Umbilical cord (tissue), 2 donors: ENCODE measurements at places on chromosomes 7 and 10.

- no peak for DNase-seq
Observed at GRCh38 chr7:2096692-2097387, 135.9 kb downstream of the MAD1L1 start.

GRCh38 chr7:83648464-83649241 is at the start of gene SEMA3E:
SEMA3E (minus strand) TSS chr7:83649139.
- DNase-seq, result peak; percentile 33

DNA sequence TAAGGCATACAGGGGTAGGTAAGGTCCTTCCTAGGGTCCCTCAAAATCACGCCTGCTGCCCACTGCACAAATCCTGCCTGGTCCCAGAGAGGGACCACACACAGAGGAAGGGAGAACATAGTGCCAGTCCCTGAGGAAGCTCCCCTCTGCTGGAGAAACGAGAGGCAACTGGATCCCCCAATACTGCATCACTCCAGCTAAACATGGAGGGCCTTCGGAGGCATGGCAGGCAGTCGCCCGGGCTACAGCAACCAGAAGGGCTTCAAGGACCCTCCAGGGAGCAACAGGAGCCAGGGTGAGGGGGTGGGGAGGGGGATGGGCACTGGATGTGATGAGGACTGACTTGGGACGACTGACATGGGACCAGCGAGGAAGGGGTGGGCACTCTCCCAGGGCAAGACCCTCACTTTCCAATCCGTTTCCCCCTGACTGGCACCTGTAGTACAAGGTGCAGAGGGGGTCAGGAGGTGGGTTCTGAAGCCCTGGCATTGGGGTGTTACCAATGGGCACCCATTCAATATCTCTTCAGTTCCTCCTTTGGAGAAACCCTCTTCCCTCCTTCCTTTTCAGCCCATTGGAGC is 21.7 kb downstream of the DDIT4 start:
- DNase-seq, result no peak

DNA sequence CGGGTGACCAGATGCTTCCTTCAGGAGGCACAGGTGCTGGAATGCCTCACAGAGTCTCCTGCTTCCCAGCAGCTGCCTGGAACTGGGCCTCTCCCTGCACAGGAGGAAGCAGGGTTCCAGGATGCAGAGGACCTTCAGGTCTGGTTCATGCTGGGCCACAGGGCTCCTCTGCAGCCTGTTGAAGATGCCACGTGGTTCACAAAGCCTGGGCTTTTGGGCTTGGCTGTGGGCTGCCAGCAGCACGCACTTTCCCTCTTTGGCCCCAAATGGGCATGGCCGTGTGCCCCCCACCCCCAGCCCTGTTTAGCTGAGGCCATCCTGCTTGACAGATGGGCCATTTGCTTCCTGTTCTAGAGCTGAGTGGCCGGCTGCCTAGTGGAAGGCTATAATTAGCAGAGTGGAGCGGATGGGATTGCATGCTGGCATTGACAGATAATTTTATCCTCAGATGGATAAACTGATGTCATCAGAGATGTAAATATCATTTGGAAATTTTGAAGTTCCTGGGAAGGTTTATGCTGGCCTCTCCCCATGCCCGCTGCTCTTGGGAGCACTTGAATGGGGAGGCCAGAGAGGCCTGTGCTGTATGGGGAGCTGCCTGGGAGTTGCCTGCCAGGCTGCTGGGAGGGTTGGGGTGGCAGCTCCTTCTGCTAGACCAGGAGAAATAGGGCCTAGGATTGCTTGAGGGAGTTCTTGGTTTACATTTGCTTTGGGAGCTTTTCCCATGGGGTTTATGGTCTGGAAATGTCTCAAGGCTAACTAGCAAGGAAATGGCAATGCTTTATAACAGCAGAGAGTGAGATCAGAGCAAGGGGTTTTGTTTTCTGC is 28.2 kb downstream of the TSPAN15 start:
- peak; percentile 88 for DNase-seq

GRCh38 chr10:125084191-125084613 is 76.2 kb downstream of the CTBP2 start:
- DNase-seq, result peak; percentile 90

GRCh38 chr10:13272164-13272571 is 27.7 kb downstream of the PHYH start:
- DNase-seq, result peak; percentile 84

- no peak for DNase-seq
Observed at GRCh38 chr10:101130984-101131961, at the start of gene TLX1. TLX1 (plus strand) TSS chr10:101131300; CDS start chr10:101131542, 242 bp downstream.

DNA sequence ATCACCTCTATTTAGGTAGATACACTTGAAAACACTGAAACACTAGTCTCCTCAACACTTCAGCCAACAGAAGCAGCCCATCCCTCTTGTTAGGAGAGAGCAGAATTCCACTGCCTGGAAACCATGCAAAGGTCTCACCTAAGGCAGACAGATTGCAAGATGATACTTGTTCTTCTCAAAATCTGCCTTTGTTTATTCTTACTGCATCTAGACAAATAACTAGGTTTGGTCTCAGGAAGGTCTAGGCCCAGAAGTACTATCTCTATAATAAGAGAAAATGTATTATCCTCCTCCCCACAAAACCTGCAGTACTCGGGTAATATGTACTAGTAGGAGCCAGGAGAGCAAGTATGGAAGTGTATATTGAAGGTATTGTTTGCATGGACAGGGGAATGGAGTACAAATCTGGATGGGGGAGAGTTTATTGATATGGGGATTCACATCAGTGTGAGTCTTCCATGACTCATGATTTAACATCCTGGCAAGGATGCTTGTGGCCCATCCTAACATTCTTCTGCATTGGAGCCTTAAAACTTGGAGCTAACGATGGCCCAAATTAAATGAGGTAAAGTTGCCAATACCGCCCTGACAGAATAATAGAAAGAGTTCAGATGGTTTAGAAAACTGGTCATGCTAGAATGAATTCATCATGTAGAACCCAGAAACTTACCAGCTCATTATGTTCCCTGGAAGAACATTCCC is 109.2 kb downstream of the EPC1 start:
- DNase-seq, result no peak

- no peak for DNase-seq
Observed at GRCh38 chr7:92304406-92304893, 58.7 kb downstream of the ANKIB1 start.

GRCh38 chr7:158506626-158507025 is 81.0 kb downstream of the PTPRN2 start:
- no peak for DNase-seq

DNA sequence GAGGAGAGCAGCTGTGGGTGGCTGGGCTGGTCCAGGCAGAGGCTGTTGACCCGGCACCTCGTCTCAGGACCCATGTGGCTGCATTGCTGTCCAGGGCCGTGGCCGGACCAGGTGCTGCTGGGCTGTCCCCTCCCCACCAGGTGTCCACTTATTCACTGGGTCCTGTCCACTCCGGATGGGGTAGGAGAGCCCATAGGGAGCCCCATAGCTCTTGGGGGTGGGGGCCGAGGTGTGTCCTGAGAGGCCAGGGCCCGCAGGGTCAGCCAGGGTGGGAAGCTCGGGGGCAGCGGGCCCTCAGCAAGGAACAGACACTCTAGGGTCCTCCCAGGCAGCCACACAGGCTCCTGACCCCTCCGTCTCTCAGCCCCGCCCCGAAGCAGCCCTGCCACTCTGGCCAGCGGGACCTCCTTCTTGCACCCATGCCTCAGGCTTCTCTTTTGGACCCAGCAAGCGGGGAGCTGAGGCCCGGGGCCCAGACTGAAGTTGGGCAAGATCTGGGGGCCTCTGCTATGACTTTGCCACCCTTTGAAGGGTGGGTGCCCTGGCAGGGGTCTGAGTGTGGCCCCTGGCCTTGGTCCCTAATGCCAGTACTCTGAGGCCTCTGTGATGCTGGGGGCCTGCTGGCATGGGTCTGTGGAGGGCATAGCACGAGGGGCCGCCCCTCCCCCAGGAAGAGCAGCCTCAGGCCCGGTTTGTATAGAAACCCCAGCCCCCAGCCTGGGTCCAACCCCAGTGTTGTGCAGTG is 86.4 kb downstream of the NKX6-2 start:
- DNase-seq, result no peak

DNA sequence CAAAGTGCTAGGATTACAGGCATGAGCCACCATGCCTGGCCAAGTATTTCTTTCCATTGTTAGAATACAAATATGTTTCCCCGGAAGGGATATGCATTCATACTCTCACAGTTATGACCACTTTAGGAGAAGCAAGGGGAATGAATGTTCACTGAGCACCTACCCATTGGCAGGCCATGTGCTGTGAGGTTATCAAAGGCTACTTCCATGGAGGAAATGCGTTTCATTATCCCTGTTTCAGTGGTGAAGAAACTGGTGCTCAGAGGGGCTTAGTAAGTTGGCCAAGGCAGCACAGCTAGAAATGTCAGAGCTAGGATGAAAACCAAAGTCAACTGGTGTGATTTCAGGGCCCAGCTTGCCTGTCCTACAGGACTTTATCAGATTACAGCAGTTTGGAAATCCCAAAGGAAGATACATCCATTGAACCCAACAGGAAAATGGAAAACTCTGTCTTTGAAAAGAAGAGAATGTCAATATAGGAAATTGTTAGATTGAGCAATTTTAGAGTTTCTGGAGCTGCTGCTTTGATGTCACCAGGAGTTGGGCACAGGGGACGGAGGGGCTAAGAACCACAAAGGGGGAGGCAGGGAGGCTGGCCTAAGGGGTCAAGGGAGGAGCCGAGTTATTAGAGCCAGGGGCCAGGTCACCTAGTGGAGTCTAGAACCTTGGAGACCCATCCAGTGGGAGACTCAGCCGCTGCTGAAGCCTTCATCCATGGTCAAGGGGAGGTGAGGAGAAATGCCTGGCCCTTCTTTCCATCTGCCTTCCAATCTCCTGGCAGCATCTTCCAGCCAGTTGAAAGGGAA is 319.8 kb downstream of the FRMD4A start:
- DNase-seq, result no peak

DNA sequence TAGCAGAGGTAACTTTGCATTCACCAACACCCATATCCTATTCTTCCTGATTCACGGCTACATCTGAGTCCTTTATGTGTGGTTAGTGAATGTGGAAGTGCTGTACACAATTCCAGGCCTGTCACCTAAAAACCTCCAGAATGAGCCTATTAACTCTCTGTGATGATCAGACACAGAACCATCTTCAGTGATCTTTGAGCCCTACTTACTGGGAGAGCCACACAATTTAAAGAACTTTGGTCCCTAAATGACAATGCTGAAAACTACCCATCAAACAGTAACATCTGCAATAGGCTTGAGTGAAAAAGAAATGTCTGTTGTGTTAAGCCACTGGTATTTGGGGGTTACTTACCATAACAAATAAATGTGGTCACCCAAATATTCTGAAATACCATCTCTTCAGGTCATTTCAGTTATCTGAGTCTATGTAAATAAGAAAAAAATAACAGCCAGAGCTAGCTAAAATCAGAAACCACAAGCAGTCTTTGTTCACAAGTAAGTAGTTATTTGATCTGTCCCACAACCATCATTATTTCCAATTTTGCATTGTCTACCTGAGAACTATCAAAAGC is 145.7 kb downstream of the HGF start:
- no peak for DNase-seq

DNA sequence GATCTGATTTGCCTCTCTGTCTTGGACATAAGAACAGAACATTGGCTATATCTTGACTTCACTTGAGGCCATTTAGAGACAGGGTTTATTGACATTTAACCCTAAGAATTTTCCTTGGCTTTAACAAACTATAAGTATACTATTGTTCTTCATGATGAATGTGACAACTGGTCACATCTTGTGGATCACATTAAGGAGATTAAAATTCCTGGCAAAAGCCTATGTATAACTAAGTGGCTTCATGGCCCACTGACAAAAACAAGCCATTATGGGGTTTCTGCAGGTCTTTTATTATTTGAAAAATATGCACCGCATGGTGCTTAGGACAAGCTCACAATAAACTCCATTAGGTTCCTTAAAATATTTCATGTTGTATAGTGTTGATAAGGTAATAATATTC is 54.8 kb downstream of the THNSL1 start:
- no peak for DNase-seq

DNA sequence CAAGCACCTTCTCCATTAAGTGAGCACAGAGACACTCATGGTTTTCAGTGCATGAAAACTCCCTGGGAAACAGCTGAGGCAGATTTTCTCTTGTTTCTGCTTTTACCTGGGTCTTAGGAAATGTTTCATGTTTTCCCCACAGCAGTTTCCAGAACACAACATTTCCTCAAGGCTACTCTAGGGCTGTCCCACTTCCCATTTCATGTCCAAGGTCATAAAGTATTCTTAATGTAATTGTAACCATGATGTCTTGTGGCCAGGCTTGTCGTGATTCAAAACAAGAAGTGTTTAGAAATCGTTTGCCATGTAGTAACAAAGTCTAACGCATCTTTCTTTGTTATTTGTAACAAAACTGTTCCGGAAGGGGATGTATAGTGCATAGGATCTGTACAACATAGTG is 83.8 kb upstream of the NRP1 start:
- no peak for DNase-seq

DNA sequence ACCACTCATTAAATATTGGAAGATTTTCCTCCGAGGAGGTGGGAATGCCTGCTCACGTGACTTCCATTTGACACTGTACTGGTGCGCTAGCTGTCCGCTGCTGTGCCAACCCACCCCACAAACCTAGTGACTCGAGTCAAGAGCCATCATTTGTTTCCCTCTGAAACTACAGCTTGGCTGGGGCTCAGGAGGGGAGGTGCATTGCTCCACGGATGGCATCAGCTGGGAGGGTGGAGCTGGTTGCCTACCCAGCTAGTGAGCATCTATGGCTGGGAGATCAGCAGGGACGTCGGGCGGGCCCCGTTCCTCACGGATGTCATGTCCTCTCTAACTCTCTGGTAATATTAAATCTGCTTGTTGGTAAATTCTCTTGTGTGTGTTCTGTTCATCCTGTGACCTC is 9.5 kb upstream of the FOXL3 start:
- no peak for DNase-seq

- no peak for DNase-seq
Observed at GRCh38 chr10:633279-634245, 55.9 kb downstream of the DIP2C start.

- no peak for DNase-seq
Observed at GRCh38 chr10:5040781-5041470, 37.3 kb upstream of the AKR1C2 start.

DNA sequence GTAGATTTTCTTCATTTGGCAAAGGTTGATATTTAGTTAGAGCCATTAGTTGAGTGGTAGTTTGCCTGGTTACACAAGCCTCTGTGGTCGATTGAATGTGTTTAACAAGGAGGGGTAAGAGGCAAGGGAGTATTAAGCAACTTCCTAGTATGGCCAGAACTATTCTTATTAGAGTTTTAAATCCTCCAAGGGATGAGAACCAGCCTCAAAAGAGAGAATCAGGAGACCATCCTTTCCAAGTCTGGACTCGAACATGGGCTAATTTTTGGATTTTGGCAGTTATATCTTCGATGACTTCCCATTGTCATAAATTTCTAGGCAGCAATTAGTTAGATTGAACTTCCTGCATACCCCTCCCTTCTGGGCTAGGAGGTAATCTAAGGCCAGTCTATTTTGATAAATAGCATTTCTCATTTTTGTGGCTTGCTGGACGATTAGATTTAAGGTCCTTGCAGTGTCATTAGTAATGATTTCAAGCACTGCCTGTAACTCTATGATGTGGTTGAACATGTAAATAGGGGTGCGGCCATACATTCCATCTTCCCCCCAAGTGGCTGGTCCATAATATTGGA is 219.5 kb upstream of the KCND2 start:
- DNase-seq, result no peak

- DNase-seq, result peak; percentile 81
Observed at GRCh38 chr10:97843281-97843671, 6.4 kb upstream of the GOLGA7B start.
